ENCODE measurements at places on chromosomes 7 and 10. TPM values are rescaled to one million over a fixed set of nuclear protein-coding genes. Genes with fewer than 3 reads are reported as not detected.

- no peaks in the 10 kb centered on the region for H3K27me3 ChIP-seq
- H3K36me3 ChIP-seq: no peaks in the 10 kb centered on the region
- no peak overlapping the region for H3K27ac ChIP-seq
- DNase-seq: no peak
- H3K4me3 ChIP-seq: no peak overlapping the region
These were observed 167.3 kb upstream of the DKK1 start for GRCh38 chr10:52146766-52147165.

DNA sequence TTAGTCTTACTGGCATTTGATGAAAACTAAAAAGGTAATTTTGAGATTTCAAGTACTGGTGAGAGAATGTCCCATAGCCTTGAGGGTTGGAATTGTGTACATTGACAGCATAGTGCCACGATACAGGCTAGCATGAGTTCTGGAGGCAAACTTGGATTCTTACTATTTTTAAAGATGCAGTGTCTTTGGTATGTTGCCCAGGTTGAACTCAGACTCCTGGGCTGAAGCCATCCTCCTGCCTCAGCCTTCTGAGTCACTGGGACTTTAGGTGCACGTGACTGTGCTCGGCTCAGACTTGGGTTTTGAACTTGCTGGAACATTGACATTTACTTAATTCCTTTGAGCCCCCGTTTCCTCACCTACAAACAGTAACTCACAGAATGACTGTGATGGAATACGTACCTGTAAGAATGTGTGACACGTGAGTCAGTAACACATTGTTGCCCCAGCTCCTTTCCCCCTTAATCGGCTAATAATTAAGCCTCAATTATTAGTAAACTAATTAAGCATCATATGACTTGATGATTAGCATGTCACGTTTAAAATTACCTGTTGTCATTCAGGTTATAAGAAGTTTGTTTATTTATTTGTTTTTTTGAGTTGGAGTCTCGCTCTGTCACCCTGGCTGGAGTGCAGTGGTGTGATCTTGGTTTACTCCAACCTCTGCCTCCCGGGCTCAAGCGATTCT lies 10.6 kb downstream of the DNAJB6 start:
- H3K4me3 ChIP-seq: peak overlapping the region; percentile 28
- H3K27ac ChIP-seq: peak overlapping the region; percentile 32
- no peaks in the 10 kb centered on the region for H3K27me3 ChIP-seq
- DNase-seq: peak; percentile 45
- H3K36me3 ChIP-seq: no peaks in the 10 kb centered on the region

- no peaks in the 10 kb centered on the region for H3K36me3 ChIP-seq
- no peaks in the 10 kb centered on the region for H3K4me1 ChIP-seq
- no peak overlapping the region for H3K27ac ChIP-seq
- DNase-seq: no peak
- no peaks in the 10 kb centered on the region for H3K27me3 ChIP-seq
These were observed 33.5 kb downstream of the CUL2 start for GRCh38 chr10:35056686-35057085.

- no peaks in the 10 kb centered on the region for H3K36me3 ChIP-seq
- DNase-seq: no peak
- H3K27ac ChIP-seq: no peak overlapping the region
- no peaks in the 10 kb centered on the region for H3K4me1 ChIP-seq
- H3K4me3 ChIP-seq: no peak overlapping the region
These were observed 284.1 kb downstream of the ABCA13 start for GRCh38 chr7:48455363-48455762.

GRCh38 chr7:55521917-55522902 lies 50.1 kb downstream of the VOPP1 start:
- H3K4me3 ChIP-seq: no peak overlapping the region
- H3K36me3 ChIP-seq: no peaks in the 10 kb centered on the region
- no peak for DNase-seq
- no peaks in the 10 kb centered on the region for H3K4me1 ChIP-seq
- no peaks in the 10 kb centered on the region for H3K27me3 ChIP-seq
- H3K27ac ChIP-seq: no peak overlapping the region

VWDE gene
- 17.0 TPM for total RNA-seq

H2BK1 gene
- not detected for total RNA-seq

ADARB2 gene
- 0.32 TPM for total RNA-seq

- peak; percentile 56 for DNase-seq
- H3K4me1 ChIP-seq: peaks cover 20% of the 10 kb centered on the region
- no peaks in the 10 kb centered on the region for H3K27me3 ChIP-seq
These were observed 140.4 kb upstream of the NAMPT start for GRCh38 chr7:106425017-106425719.

DNA sequence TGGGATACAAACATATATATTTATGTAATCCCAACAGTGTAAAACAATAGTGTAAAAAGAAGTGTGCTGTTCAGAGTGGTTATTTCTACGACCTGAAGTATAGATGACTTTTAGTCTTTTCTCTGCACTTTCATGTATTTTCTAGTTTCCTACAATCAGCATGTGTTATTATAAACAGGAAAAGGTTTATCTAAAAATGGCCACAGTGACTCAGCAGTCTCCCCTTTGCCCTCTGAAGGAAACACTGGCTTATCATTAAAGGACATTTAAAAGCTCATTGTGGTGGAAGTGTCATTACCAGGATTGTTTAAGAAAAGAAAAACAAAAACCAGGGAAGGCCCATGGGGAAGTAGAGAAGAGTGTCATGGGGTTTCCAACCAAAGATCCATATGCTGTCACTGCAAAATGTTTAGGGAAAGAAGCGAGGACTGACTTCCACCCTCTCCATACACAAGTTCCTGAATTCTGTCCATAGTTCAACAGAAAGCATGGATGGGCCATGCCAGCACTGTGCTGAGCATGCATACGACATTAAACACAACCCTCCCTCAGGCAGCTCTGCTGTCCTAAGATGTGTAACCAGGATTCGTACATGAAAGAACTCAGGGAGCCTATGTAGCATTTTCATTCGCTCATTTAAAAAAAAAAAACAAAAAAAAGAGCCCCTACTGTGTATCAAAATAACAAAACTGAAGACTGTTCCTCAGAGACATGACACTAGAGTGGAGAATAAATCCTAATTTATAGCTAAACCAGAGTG lies 10.2 kb downstream of the CYREN start:
- H3K4me3 ChIP-seq: no peak overlapping the region
- no peak for DNase-seq
- H3K36me3 ChIP-seq: peaks cover 7% of the 10 kb centered on the region
- H3K27me3 ChIP-seq: no peaks in the 10 kb centered on the region
- H3K4me1 ChIP-seq: no peaks in the 10 kb centered on the region

DNA sequence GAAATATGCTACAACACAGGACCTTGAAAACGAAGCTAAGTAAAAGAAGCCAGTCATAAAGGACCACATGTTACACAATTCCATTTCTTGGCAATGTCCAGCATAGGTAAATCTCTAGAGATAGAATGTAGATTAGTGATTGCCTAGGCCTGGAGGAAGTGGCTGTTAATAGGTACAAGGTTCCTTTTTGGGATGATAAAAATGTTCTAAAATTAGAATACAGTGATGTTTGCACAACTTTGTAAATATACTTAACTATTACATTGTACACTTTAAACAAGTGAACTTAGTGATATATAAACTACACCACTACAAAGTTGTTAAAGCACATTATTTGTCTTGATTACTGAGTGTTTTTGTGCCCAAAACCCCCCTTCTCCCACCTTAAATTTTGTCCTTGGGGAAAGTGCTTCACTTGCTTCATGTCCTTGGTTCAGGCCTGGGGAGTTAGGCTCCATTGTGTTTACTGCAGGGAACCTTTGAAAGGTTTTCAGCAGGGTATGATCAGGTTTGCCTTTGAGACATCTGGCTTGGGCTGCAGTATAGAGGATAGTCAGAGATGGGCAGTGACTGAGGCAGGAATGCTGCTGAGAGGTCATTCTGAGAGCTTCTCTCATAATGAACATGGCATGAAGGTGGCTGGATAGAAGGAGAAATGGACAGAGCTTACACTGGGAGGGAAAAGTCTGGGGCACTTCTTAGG lies 1052.6 kb downstream of the REEP3 start:
- no peak for DNase-seq
- no peak overlapping the region for H3K4me3 ChIP-seq
- no peak overlapping the region for H3K27ac ChIP-seq
- H3K4me1 ChIP-seq: no peaks in the 10 kb centered on the region

PPP1R17 gene
- not detected for total RNA-seq

DNA sequence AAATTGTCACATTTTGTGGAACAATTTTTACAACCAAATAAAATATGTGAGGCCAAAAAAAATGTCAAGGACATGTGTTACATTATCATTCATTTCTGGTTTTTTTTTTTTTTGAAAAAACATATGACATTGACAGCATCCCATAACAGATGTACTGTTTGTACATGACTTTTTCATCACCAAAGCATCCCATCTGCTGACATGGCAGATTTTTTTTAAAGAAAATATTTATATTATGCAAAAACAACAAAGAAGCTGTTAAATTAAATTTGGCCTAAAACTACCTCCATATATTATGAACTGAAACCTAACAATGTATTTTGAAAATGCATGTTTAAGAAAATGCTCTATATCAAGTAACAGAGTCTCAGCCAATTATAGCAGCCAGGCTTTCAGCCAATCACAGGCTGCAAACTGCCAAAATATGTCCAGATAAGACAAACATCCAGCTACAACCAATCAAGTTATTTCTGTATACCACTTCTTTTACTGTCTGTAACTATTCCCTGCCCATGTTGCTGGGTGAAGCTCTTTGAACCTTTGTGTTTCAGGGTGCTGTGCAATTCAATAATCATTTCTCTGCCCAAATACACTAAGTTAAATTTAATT lies 1111.8 kb downstream of the GRM8 start:
- no peaks in the 10 kb centered on the region for H3K36me3 ChIP-seq
- H3K4me3 ChIP-seq: no peak overlapping the region
- H3K27ac ChIP-seq: no peak overlapping the region
- no peaks in the 10 kb centered on the region for H3K4me1 ChIP-seq
- no peaks in the 10 kb centered on the region for H3K27me3 ChIP-seq
- DNase-seq: no peak

DNA sequence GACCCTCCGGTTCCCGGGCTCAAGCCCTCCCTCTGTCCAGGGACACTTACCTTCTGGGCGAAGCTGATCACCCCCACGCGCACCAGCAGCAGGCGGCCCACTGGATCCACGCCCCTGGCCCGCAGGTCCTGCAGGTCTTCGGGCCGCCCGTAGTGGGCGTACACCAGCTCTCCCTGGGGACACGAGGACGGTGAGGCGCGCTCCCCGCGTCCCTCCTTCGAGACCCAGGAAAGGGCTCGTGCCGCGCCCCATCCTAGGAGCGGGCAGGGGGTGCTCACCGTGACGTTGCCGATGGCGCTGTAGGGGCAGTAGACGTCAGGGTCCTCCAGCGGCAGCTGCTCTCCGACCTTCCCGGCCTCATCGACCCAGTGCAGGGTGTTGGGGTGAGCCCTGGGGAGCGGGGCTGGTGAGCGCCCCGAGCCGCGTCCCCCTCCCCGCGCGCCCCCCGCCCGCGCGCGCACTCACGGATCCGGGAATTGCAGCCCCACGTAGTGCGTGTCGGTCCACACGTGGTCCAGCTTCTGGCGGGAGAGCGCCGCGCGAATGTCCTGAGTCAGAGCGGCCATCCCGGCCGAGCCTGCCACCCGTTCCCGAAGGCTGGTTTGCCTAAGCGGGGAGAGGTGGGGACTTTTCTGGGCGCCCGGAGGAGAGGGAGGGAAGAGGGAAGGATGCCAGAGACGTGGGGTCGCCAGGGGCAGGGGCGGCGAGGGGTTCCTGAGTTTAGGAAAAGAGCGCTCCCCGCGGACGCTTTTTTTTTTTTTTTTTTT lies 8.2 kb downstream of the TFR2 start:
- H3K27ac ChIP-seq: no peak overlapping the region
- H3K36me3 ChIP-seq: no peaks in the 10 kb centered on the region
- peaks cover 4% of the 10 kb centered on the region for H3K4me1 ChIP-seq
- no peak for DNase-seq
- peak overlapping the region; percentile 80 for H3K4me3 ChIP-seq

- no peaks in the 10 kb centered on the region for H3K4me1 ChIP-seq
- no peaks in the 10 kb centered on the region for H3K27me3 ChIP-seq
- DNase-seq: no peak
- H3K36me3 ChIP-seq: no peaks in the 10 kb centered on the region
These were observed 103.8 kb downstream of the DNMBP start for GRCh38 chr10:99905971-99906370.

DNA sequence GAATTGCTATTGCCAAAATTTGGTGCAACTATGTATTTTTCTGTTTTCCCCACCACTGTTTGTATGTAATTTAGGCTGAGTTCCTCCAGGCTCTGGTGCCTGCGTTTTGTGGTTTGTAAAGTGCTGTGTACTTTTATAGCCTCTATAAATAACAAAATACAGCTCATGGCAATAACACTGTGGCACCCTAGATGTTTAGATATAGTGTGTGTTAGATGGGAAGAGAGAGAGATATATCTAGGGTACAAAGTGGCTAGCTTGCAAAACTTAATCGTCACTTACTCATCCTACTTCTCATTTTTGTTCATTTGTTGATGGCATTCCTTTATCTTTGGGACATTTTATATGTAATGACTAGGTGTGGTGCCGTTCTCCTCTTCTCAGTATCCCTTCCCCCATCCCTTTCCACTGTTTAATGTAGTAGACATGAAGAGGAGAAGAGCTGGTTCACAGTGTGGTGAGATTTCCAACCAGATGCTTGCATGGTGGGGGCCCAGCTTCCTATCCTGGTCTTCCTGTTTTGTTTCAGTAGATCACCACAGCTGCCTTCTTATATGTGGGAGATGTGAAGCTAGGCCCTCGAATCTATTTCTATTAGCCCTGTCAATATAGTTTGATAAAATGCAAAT lies 115.0 kb downstream of the SND1 start:
- no peaks in the 10 kb centered on the region for H3K27me3 ChIP-seq
- no peaks in the 10 kb centered on the region for H3K36me3 ChIP-seq
- no peak overlapping the region for H3K4me3 ChIP-seq
- H3K4me1 ChIP-seq: no peaks in the 10 kb centered on the region

GRCh38 chr10:23459308-23459939 lies 20.5 kb downstream of the OTUD1 start:
- H3K27ac ChIP-seq: no peak overlapping the region
- no peak for DNase-seq
- no peaks in the 10 kb centered on the region for H3K27me3 ChIP-seq

GRCh38 chr10:122544493-122544892 lies 16.1 kb upstream of the DMBT1 start:
- no peak overlapping the region for H3K4me3 ChIP-seq
- H3K27ac ChIP-seq: no peak overlapping the region
- H3K27me3 ChIP-seq: no peaks in the 10 kb centered on the region
- no peaks in the 10 kb centered on the region for H3K4me1 ChIP-seq
- no peaks in the 10 kb centered on the region for H3K36me3 ChIP-seq
- DNase-seq: no peak

ASB13 gene
- total RNA-seq: 42.9 TPM

- H3K36me3 ChIP-seq: no peaks in the 10 kb centered on the region
- H3K27me3 ChIP-seq: no peaks in the 10 kb centered on the region
- H3K4me3 ChIP-seq: peak overlapping the region; percentile 98
- H3K4me1 ChIP-seq: peaks cover 10% of the 10 kb centered on the region
- peak overlapping the region; percentile 100 for H3K27ac ChIP-seq
These were observed 3.4 kb downstream of the KLF6 start for GRCh38 chr10:3781468-3782145.

DNA sequence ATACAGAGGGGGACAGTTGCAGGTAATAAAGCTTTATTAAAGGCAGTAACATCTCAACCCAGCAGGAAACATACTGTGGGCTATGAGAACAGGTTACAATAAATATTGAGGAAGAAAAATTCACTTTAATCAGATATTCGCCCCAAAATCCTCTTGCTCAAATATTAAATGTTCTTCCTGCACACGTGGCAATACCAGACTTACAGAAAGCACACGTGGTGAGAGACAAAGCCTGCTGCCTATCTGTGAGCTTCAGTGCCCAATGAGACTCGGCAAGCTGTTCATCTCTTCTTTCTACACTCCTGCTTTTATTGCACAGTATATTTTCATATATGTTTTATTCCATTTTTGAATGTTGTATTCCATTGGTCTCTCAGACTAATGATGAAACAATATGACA lies 113.2 kb downstream of the OR13A1 start:
- DNase-seq: no peak
- no peak overlapping the region for H3K4me3 ChIP-seq
- H3K27me3 ChIP-seq: peaks cover 10% of the 10 kb centered on the region
